ENCODE measurements at places on chromosomes 2 and 18. TPM values are rescaled to one million over a fixed set of nuclear protein-coding genes. Genes with fewer than 3 reads are reported as not detected.

CCDC148 gene
- total RNA-seq: 0.52 TPM

UGT1A8 gene
- not detected for total RNA-seq

DTNA gene
- 101 TPM for total RNA-seq

GRCh38 chr2:10885094-10885860 is 26.5 kb upstream of the KCNF1 start:
- DNase-seq: no peak

DNA sequence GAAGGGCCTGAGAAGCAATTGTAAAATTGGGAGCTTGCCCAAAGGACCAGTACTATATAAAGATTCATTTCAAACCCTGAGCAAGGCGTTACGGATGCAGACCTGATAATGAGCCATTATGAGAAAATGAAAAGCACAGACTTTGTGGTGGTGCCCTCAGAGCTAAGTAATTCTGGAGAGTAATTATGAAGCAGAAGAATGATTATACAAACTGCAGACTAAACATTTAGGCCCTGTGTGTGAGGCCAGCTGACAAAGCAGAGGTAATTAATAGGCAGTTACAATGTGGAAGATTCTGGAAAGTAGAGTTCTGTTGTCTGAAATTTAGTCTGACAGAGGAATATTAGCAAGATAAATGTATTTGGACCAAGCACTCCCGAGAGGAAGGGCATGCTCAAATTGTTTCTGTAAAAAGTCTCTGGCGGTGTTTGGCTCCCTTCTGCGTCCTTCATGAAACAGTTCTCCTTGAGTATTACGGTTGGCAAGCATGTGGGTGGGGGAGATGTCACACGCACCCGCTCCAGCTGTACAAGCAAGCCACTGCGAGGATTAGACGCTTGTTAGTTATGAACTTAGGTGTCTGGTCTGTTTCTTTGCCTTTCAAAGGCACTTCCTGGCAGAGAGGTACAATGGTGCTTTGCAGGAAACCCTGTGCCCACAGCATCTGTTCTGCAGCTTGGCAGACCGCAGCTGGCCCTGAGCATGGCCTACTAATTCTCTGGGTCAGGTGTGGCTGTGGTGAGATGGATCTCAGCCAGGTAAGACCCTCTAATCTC is 45.5 kb downstream of the CDC42EP3 start:
- no peak for DNase-seq

- DNase-seq: no peak
These were observed 5.9 kb downstream of the PMAIP1 start for GRCh38 chr18:59905686-59906091.

DNA sequence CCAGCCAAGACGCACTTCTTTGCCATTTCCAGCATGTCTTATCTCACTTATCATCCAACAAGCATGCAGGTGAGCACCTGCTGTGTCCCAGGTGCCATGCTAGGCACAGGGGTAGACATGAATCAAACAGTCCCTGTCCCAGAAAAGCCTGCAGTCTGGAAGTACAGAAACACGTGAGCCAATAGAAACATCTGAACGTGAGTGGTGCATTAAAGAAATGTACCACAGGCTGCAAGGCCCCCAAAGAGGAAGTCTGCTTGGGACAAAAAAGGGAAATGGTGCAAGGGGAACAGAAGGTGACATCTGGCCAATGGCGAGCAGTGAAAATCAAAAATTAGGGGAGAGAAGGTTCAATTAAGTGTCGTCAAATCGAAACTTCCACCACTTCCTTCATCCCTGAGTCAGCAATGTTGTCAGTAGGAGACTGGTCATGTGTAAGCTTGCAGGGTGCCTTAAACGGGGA is 17.6 kb upstream of the TMEM247 start:
- no peak for DNase-seq

- no peak for DNase-seq
These were observed 207.6 kb upstream of the CCDC150 start for GRCh38 chr2:196431957-196432356.
